DMS153 (cell line): ENCODE measurements at places on chromosomes 11 and 22.

DNA sequence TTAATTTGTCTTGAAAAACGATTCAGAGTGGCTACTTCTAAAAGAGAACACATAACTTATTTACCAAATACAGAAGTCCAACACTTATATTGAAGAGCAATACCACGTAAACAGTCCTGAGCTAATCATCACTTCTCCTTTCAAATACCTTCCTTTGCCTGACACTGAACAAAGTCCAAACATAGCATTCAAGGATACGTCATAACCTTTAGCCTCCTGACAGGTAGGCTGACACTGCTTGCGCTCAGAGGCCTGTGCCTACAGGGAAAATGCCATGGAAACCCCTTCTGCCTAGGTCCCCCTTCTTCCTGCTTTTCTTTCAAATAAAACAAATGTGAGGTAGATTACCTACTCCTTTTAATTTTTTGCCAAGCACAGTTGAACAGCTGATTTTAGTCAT is 510.0 kb downstream of the INSC start:
- DNase-seq: no peak

- no peak for DNase-seq
Observed at GRCh38 chr22:43000441-43001175, 14.3 kb downstream of the PACSIN2 start.

- no peak for DNase-seq
Observed at GRCh38 chr11:94862926-94863880, 95.0 kb downstream of the AMOTL1 start.

- no peak for DNase-seq
Observed at GRCh38 chr11:65390996-65391395, 4.6 kb downstream of the FRMD8 start.

DNA sequence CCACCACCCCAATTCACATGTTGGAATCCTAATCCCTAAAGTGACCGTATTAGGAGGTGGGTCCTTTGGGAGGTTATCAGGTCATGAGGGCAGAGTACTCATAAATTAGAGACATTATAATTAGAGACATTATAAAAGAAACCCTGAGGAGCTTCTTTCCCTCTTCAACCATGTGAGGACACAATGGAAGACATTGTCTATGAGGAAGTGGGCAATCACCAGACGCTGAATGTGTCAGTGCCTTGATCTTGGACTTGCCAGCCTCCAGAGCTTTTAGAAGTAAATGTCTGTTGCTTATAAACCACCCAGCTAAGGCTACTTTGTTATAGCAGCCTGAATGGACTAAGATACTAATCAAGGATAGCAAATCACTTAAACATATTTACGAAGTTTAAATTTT is 14.8 kb downstream of the GAB2 start:
- no peak for DNase-seq
